ENCODE measurements at places on chromosomes 6 and 20. TPM values are rescaled to one million over a fixed set of nuclear protein-coding genes. Genes with fewer than 3 reads are reported as not detected.

Gene EBF4
- 0.78 TPM for total RNA-seq

Gene CPNE5
- total RNA-seq = not detected

Gene BPI
- total RNA-seq = not detected

Gene PGK2
- total RNA-seq = not detected

Gene COL20A1
- not detected for total RNA-seq

Gene CRISP3
- total RNA-seq = not detected

Gene TOX2
- 0.14 TPM for total RNA-seq

Gene PPDPF
- total RNA-seq = 181 TPM

Gene MRPS10
- 64.2 TPM for total RNA-seq

Gene KCNQ5
- total RNA-seq = 6.4 TPM

Gene ANKEF1
- total RNA-seq = 9.7 TPM

Gene TFAP2D
- total RNA-seq = not detected

Gene GJA10
- total RNA-seq = not detected

Gene SIM1
- not detected for total RNA-seq

Gene WFDC6
- not detected for total RNA-seq

Gene UST
- total RNA-seq = 13.3 TPM

Gene WASF1
- 21.1 TPM for total RNA-seq

Gene TMEM63B
- 57.8 TPM for total RNA-seq

Gene BRPF3
- 7.3 TPM for total RNA-seq

Gene MUC22
- total RNA-seq = not detected

Gene PSMB8
- total RNA-seq = 88.1 TPM

Gene MAFB
- total RNA-seq = 0.18 TPM

Gene LINC00237
- not detected for total RNA-seq

Gene GHRH
- not detected for total RNA-seq

Gene ERVFRD-1
- not detected for total RNA-seq

Gene FAM162B
- total RNA-seq = not detected

Gene CCN5
- not detected for total RNA-seq

Gene IL17F
- not detected for total RNA-seq

Gene PDE10A
- not detected for total RNA-seq

Gene TTBK1
- 0.03 TPM for total RNA-seq

Gene BTN1A1
- not detected for total RNA-seq

Gene TMEM74B
- 0.18 TPM for total RNA-seq

Gene NMBR
- total RNA-seq = not detected

Gene PRPF6
- 62.6 TPM for total RNA-seq

Gene DEFB110
- total RNA-seq = not detected

Gene SLC22A2
- total RNA-seq = not detected

Gene RFX6
- not detected for total RNA-seq

Gene CGA
- total RNA-seq = not detected

Gene OPRL1
- total RNA-seq = 0.14 TPM

Gene KCNK16
- not detected for total RNA-seq

Gene TMEM244
- total RNA-seq = not detected

Gene RAD21L1
- total RNA-seq = not detected

Gene PSORS1C1
- 7.4 TPM for total RNA-seq

Gene EYA4
- total RNA-seq = not detected

Gene GPR6
- total RNA-seq = not detected

Gene SENP6
- 51.1 TPM for total RNA-seq

Gene ASIP
- not detected for total RNA-seq

Gene ARMC2
- total RNA-seq = 3.0 TPM

Gene C6orf47
- total RNA-seq = 19.7 TPM
